GM04503 (cell line): ENCODE measurements at places on chromosomes 5 and 9.

GRCh38 chr9:82180711-82181110 is 192.1 kb downstream of the SPATA31D1 start:
- DNase-seq: no peak

DNA sequence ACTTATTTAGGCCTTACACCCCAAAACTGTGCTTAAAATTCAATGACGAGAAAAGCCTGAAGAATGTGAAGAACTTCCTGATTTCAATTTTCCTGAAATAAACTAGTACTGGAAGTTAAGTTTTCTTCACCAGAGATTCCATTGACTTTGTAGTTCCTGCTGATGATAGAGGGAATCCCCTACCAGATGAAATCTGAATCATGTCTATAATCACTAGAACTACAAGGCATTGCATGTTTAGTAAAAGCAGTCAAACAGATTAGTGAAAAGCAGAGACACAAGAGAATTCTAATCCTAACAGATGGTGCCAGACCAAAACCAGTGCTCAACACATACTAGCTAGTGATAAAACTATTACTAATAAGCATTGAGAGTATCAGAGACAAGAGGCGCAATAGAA is 130.0 kb downstream of the PDE4D start:
- no peak for DNase-seq

DNA sequence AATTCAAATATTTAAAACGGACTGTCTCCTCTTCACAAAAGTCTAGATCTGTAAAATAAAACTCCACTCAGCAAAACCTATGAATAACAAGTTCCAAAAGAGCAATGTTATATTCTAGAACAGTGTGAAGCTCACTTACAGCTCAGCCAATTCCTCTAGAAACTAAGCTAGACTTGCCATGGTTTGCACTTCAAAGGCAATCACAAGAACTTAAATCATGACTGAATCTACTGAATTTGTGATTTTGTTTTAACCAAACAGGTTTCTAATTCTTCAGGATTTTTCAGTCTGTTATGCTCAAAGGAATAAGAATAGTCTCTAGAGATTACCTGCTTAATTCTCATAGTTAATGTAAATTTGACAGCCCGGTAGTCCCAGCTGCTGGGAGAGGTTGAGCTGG is 1.4 kb upstream of the PKD2L2 start:
- no peak for DNase-seq

- no peak for DNase-seq
Observed at GRCh38 chr5:180988592-180988991, at the start of gene BTNL3. BTNL3 (plus strand) TSS chr5:180988846; CDS start chr5:180989029, 183 bp downstream.

GRCh38 chr9:127223810-127224177 is 40.8 kb upstream of the GARNL3 start:
- no peak for DNase-seq

DNA sequence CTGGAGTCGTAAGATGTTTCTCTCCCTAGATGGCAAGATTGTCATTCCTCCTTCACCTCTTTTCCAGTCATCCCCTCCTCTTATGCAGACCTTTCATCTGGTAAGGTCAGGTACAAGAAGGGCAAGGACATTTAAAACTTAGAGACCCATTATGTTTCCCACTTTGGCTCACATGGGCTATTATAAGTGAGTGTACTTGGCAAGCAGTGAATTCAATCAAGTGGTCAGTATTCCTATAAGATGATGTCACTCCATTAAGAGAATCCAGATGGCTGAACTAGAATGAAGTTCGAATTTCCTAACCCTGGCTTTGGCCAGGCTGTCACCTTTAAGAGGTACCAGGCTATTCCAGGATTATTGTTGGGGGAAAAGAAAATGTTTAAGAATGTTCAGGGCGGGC is 32.2 kb downstream of the ZNF131 start:
- DNase-seq: peak; percentile 45

GRCh38 chr5:181170996-181171395 is 23.6 kb downstream of the OR2V2 start:
- DNase-seq: no peak

- DNase-seq: no peak
Observed at GRCh38 chr9:97903177-97903576, 19.1 kb downstream of the TRMO start.

DNA sequence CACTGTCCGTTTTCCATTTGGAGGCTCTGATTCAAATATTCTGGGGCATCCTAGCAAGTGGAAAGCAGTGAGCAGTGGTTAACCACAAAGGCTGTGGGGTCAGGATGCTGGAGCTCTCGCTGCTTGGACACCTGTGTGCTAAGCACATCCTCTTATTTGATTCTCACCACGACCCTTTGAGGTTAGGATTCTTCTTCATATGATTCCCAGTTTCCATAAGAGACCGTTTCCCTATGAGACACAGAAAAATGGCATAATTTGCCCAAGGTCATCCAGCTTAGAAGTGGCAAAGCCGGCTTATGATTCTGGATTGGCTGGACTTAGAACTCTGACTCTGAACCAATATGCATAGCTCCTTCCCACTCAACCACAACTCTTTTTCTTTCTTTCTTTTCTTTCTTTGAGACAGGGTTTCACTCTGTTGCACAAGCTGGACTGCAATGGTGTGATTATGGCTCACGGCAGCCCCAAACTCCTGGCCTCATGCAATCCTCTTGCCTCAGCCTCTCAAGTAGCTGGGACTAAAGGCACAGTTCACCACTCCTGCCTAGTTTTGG is 207.7 kb downstream of the TTLL11 start:
- no peak for DNase-seq

- DNase-seq: peak; percentile 66
Observed at GRCh38 chr9:16030528-16031185, 477.8 kb downstream of the CCDC171 start.

- DNase-seq: no peak
Observed at GRCh38 chr9:2208465-2208864, 193.3 kb downstream of the SMARCA2 start.

DNA sequence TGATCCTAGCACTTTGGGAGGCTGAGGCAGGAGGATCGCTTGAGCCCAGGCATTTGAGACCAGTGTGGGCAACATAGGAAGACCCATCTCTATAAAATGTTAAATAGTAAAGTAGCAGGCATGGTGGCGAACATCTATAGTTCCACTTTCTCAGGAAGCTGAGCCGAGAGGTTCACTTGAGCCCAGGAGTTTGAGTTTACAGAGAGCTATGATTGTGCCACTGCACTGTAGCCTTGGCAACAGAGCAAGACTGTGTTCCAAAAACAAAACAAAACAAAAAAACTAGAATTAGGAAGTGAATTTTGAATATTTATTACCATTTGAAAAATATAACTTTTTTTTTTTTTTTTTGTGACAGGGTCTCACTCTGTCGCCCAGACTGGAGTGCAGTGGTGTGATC is 26.8 kb upstream of the PAX5 start:
- DNase-seq: no peak

GRCh38 chr5:155926766-155927165 is 400.2 kb upstream of the SGCD start:
- no peak for DNase-seq

- no peak for DNase-seq
Observed at GRCh38 chr9:116163293-116164055, 9.9 kb downstream of the PAPPA start.

GRCh38 chr5:95620870-95621838 is 1.3 kb downstream of the GPR150 start:
- no peak for DNase-seq

DNA sequence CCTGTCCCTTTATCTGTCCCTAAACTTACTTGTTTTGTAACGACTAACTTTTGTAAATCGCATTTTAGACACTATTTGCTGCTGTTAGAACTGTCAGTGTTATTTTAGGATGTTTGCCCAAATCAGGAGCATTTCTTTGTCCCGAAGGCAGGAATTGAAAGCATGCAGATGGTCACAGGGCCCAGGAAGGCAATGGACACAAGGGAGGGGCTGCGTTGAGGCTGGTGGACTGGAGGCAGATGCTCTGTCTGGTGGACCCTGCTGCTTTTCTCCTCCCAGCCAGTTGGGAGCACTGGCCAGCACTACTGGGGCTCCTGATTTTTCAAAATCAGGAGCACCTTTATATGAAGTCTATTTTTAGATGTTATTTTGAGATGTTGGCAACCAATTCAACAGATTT is 31.7 kb downstream of the DOCK2 start:
- DNase-seq: no peak

DNA sequence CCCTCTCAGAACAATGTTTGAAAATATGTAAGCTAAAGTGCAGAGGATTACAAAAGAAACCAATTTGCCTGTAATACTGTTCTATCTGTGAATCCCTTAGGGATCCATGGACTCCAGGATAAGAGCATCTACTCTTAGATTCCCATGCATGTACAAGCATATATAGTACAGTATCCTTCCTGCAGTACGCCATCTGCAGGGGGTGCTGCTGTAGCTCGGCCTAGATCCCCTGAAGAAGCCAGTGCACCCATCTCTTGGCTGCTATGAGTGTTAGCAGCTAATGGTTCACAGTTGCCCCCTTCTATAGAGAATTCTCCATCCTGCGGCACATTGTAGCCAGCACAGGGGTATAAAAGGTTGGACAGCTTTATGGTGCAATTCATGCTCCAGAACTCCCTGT is 61.8 kb upstream of the SLC30A5 start:
- no peak for DNase-seq

- no peak for DNase-seq
Observed at GRCh38 chr5:168972731-168973130, 328.2 kb downstream of the SLIT3 start.

DNA sequence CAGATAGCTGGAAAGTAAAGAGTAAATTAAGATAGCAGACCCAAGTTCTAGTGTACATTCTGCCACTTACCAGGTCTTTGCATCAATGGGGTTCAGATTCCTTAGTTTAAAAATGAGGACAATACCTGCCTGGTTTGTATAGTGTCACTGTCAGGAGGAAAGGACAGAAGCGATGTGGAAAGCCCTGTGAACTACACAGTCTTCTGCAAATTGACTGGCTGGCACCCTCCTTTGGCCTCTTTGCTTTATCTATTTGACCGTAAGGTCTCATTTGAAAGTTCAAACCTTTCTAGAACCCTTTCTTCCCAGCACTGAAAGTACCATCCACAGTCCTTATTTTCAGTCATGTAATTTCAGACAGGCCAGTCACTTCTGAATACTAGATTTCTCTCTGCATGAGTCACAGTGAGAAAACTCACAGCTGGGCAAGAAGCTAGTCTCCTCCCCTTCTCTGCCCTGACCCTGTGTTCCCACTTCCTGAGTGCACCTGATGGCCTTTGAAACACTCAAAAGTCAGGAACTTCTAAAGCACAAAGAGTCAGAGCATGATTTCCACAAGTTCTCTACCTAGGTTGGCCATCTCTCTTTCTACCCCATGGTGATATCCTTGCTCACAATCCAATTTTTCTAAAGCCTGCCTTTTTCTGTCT is 91.3 kb upstream of the RASEF start:
- peak; percentile 1 for DNase-seq

- no peak for DNase-seq
Observed at GRCh38 chr5:72474046-72474500, 33.1 kb downstream of the ZNF366 start.

DNA sequence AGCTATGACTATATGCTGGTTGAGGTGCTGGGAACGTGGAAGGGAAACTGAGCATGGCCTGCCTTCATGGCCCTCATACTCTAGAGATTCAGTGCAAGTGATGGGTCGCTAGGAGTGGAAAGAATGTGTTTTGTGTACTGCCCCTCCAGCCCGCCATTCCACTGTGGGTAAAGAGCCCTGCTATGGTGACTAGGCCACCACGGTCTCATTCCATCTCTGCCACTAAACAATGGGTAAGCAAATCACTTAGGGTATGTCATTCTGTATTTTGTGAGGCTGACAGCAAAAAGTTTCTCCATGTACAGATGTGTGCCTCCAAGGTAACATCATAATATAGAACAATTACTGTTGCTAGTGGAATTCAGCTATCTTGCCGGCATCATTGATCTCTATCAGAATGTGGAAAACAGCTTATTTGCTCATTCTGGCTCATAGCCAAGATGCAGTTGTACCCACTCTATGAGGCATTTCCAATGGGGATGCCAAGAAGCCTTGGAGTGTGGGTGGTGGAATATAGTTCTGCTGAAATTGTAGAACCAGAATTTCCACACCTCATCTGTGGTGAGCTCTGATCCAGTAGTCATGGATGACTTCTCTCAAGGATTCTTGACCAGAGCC is 12.5 kb downstream of the SMARCA2 start:
- DNase-seq: no peak

DNA sequence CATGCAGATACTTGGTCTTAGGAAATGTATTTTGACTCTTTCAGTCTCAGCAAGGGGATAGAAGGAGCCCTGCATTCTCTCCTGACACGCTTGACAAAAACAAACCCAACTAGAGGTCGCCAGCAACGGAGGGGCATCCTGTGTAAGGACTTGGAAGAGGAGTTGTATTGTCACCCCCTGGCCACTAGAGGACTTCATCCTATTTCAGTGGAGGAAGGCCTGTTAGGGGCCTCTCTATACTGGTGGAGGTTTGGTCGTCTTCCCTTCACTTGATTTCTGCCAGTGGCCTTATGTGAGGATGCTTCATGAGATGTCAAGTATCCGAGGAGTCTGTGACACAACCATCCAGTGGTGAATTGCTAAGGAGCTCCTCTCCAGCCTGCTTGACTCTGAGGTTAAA is 122.8 kb upstream of the STC2 start:
- DNase-seq: no peak

DNA sequence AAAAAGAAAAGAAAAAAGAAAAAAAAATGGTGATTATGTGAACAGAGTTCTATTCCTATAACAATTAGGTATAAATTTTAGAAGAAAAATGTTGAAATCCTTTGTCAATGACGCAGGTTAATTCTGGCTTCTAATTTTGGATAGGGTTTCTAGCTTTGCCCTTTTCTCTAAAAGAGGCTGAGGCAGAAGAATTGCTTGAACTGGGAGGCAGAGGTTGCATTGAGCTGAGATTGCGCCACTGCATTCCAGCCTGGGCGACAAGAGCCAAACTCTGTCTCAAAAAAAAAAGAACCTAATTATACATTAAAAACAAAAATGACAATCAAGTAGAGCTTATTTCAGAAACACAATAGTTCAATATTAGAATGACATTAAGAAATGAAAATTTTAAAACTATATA is 2.9 kb downstream of the STXBP1 start:
- DNase-seq: no peak

GRCh38 chr9:2497666-2498400 is 123.8 kb upstream of the VLDLR start:
- no peak for DNase-seq

GRCh38 chr5:155554500-155554899 is 540.9 kb downstream of the KIF4B start:
- DNase-seq: no peak

GRCh38 chr9:84187090-84187489 is 153.5 kb downstream of the SLC28A3 start:
- DNase-seq: no peak

GRCh38 chr5:146301626-146302025 is 37.0 kb upstream of the POU4F3 start:
- DNase-seq: no peak

DNA sequence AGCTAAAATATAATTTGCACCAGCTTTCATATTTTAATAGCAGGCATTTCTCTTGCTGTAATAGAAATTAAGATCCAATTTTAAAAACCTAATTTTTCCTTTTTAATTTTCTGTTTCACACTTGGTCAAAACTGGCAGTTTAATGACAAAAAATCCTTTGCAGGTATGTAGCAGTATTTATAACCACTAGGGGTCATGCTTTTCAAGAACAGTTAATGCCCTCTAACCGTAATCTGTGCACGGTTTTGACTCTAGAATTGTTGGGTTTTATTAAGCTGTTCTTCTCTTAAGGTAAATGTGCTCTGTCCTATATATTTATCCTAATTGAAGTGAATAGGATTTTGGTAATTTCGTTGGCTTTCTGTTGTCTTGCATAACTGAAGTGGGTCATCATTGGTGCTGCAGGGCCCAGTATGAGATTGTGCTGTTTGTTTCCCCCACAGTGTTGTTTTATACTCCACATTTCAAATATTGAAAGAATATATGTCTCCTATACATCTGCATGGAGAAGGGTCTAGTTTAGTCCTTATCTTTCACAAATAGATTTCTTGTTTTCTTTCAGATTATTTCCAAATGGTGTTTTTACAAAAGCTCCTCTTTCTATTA is 107.4 kb downstream of the SCAMP1 start:
- peak; percentile 10 for DNase-seq
